ENCODE measurements at places on chromosomes 2 and 18.

GRCh38 chr2:149098701-149099100 lies 60.2 kb downstream of the LYPD6B start:
- DNase-seq, result peak; percentile 14

DNA sequence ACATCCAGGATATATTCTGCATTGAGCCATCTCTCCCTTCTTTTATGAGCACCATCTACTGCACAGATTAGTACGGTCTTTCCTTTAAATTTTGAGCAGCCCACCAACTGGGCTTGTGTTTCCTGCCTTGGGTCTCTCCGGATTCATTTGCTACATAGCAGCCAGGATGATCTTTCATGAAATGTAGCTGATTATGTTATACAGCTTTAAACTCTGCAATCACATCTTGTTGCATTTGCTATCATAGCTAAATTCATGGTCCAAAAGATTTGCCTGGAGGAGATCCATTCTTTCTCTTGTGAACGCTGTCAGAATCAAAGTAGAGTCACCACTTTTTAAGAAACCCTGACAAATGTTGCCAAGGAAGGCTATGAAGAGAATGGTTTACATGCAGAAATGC lies 215.1 kb upstream of the LRRTM4 start:
- DNase-seq, result no peak

DNA sequence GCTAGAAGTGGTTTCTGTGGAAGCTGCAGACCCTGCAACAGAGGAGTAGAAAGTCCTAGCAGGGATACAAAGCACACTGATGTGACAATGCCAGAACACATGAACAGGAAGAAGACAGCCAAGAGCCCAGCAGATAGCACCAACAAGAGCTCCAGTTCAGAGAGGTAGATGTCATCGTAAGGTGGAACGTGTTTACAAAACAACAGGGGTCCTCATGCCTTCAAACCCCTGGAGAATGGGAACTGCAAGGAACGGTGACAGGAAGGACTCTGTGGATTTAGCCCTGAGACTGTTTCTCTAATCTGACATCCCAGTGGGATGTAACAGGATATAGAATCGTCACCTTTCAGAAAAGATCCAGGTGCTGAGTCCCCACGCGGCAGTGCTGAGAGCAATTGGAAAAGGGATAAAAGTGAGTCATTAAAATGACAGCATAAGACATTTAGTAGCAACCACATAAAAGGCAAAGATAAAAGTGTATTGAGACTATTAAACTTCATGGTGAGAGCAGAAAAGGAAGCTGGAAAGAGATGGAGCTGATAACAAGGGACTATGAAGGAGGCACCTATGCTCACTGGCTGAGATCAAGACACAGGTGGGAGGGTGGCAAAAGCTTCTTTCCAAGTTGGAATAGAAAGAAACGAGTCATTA lies 195.2 kb downstream of the FBXO15 start:
- DNase-seq, result no peak

DNA sequence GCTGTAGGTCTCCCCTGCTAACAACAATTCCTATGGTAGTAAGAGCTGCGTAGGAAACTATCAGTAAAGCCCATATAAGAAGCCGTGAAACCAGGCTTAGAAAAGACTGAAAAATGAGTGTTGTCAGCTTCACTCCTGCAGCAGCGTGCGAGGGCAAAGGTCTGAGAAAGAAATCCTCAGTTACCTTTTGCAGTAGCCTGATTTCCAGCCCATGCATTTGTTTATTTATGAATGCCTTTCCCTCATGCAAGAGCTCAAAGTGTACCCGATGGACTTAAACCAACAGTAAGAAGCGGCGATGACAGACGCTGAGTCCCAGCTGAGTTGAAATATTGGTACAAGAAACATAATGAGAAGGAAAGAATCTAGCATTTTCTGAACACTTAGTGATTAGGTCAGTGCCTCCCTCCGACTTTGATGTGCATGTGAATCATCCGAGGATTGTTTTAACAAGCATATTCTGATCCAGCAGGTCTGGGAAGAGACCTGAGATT lies 15.0 kb upstream of the POLI start:
- DNase-seq, result peak; percentile 69

GRCh38 chr2:136239079-136239685 lies 121.2 kb upstream of the CXCR4 start:
- DNase-seq, result no peak

DNA sequence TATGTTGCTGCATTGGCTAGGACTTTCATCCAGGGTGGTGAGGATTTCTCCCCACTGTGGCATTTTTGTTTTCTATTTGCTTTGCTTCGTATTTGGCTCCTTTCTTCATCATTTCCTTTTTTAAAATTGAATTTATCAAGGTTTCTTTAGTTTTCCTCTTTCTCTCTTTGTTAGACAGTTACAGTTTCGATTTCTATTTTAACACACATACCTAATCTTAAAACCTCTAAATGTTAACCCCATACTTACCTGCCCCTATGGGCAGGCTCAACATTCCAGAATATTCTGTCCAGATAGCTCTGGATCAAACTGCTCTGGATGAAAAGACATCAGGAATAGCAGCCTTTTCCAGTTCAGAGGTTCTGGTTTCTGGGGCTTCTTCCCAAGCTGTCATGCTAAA lies 49.2 kb downstream of the DIPK1C start:
- DNase-seq, result no peak

DNA sequence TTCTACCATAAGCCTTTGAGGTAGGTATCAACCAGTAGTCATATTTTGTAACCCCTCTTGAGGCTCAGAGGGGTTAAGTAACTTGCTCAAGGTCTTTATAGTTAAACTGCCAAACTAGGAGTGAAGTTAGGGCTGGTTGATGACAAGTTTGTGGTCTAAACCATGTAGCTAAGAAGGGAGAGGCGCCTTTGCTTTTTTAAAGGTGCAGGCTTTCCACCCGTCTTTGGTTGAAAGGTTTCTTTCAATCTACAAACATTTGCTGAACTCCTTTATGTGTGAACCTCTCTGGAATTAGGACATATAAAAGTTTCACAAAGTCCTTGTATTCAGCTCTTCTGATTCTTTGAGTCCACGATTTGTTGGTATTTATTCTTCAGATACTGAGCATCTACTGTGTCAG lies 2.4 kb upstream of the MTA3 start:
- no peak for DNase-seq

DNA sequence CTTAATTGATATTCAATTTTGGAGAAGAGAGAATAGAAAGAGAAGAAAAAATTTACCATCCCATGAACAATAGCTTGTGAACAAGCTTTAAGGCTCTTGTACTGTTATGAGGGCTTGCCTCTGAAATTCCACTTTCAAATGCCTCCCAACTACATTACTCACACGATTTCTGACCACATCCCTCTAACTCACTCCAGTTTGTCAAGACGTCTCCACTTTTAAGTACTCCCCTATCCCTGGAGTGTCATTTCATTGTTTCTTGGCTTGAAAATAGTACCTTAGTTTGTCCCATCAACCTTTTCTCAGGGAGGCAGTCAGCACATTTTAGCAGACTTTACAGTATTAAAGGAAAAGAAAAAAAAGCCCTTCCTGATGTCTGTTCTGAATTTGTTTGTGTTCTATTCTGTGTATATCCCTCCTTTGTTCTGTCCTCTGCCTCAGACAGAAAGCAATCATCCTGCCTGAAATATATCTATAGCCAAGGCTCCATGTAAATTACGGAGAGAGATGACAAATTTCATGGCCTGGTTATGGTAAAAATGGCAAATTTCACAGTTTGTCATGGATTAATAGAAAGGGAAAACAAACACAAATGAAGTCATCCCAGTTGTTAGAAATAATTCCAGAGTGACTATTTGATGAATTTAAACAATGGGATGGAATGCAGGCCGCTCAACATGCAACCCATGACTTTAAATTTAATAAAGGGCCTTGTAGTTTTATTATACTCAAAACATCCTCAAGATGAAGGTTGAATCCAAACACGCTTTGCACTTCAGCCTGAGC lies 228.8 kb downstream of the ETAA1 start:
- peak; percentile 33 for DNase-seq

DNA sequence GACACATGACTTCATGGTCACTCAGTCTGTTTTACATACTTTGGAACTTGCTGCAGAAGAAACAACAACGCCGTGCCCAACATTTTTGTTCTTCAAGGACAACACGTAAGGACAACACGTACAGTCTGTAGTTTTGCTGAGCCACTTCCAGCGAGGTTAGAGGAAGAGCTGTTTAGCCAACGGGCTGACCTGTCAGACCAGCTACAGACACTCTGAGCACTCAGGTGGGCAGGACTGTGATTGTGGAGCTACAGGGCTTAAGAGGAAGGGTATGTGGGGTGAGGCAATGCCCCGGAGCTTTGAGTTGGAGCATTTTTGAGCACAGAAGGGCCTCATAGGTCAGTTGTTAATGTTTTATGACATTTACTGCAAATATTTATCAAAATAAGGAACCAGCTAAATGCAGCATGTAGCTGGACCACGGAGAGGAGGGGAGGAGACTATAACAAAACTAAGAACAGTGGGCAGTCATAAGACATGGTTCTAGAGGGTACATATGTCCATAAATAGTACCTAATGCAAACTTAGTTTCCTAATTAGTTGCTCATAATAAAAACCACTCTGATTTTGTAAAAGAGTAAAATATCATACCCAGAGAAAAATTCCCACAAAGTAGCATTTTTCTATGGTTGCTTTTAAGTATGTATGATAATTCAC lies 26.3 kb upstream of the NPC1 start:
- DNase-seq, result no peak

GRCh38 chr2:205880048-205880447 lies 197.7 kb downstream of the NRP2 start:
- DNase-seq, result no peak

DNA sequence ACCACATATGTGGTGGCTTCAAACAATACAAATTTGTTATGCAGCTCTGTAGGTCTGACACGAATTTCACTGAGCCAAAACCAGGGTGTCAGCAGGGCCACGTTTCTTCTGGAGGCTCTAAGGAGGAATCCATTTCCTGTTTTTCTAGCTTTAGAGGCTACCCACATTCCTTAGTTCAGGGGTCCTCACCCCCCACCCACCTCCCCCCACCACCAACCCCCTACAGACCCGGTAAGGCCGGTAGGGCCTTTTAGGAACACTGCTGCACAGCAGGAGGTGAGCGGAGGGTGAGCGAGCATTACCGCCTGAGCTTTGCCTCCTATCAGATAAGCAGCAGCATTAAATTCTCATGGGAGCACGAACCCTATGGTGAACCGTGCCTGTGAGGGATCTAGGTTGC lies 10.6 kb upstream of the SLC39A10 start:
- DNase-seq, result no peak

- no peak for DNase-seq
Observed at GRCh38 chr2:227785293-227785692, 28.3 kb upstream of the CCL20 start.

- DNase-seq, result peak; percentile 97
Observed at GRCh38 chr2:238847841-238848690, at the start of gene TWIST2. Gene TWIST2, plus strand, starts transcription at chr2:238848085. Its CDS starts 131 bp downstream, at chr2:238848216.

GRCh38 chr18:13236411-13236810 lies 17.9 kb downstream of the LDLRAD4 start:
- DNase-seq, result no peak

- DNase-seq, result no peak
Observed at GRCh38 chr2:101725038-101725437, 27.5 kb downstream of the MAP4K4 start.

- DNase-seq, result no peak
Observed at GRCh38 chr2:46393347-46393820, 86.0 kb upstream of the TMEM247 start.

DNA sequence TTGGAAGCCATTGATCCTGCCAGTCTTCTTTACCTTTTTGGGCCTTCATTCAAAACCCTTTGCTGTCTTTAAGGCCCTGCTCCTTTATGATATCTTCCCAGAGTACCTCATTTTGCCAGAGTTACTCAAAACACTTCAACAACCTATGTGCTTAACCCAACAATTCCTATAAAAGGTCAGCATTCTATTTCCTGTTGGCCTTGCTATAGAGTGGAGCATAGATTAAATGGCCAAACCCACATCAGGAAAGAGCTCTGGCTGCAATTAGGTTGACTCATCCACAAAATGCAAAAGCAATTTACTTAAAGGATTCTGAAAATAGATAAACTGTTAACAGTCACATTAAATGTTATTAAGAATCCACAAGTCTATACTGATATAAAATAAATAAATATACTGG lies 21.2 kb downstream of the MRPL33 start:
- DNase-seq, result peak; percentile 30

DNA sequence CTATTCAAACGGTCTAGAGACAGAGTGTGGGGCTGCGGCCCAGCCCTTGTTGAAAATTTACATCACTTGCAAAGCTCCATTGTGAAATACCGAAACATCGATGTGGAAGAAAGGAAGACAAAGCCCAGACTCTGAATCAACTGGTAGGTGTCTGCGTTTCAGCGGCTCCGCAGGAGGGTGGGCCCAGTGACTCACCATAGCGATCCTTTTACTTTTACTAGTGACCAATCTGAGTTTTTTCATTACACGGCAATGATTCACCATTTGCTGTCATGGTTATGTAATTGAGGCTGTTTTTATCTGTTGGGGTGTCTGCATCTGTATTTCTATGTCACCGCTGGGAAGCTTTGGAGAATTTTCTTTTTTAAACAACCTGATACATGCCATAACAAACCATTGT lies 66.6 kb upstream of the ODC1 start:
- DNase-seq, result no peak

Data from fibroblast of gingiva (primary cell).